Stimulated activated CD8-positive, alpha-beta memory T cell treated with anti-CD3 and anti-CD28 coated beads, Interleukin-7, amount 100 ng/mL, for 1 hour (primary cell): ENCODE measurements at places on chromosomes 2 and 18.

DNA sequence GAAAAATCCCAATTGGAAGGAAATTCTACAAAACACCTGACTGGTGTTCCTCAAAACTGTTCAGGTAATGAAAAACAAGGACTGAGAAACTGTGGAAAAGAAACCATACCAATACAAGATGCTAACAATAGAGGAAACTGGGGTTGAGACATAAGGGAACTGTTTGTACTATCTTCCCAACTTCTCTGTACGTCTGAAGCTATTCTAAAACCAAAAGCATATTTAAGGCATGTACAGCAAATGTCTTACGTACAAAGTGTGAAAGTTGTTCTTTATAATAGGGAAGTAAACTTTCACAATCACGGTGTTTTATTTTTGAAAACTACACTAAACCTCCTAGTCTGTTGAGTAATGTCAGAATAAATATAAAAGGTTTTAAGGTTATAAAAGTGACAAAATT is 776.1 kb upstream of the RAB6C start:
- no peak for DNase-seq

- no peak for DNase-seq
Observed at GRCh38 chr2:8447610-8448221, 234.1 kb upstream of the ID2 start.

DNA sequence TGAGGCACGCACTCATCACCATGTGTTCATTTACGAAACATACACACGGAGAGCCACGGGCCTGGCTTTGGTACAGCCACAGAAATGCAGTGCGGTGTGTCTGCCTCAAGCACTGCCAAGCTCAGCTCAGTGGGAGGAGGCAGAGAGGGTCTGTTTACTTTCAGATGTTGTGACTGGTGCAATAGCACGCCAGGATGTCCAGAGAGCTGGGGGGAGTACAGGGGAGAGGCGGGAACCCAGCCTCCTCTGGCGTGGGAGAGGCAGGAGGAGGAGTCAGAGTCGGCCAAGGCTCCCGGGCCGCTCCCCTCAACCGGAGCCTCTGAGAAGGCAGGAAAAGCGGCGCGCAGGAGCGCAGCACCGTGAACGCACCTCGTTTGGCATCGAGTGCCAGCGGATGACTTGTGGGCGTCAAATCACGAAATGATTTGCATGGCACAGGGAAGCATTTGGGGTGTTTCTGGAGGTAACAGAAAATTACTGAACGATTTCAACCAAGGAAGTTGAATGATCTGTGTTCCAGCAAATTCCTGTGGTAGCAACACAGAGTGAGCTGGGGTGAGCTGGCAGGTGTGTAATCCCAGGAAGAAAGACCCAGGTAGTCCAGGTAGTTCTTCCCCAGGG is 143.0 kb downstream of the ZNF516 start:
- no peak for DNase-seq

DNA sequence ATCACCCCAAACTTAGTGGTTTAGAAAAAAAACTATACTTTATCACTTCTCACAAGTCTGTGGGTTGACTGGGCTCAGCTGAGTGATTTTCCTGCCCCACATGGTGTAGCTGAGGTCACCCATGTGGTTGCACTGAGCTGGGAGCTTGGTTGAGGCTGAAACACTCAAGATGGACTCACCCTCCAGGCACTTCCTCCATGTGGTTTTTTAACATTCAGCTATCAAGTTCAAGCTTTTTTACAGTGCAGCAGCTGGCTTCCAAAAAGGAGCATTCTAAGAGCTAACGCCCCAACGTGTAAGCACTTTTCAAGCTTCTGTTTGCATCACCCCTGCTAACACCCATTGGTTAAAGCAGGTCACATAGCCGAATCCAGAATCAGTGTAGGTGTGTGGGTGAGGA is 105.9 kb upstream of the CREB1 start:
- DNase-seq = no peak

- no peak for DNase-seq
Observed at GRCh38 chr2:240405133-240405532, 30.3 kb upstream of the GPC1 start.
